ENCODE measurements at places on chromosomes 2 and 18. TPM values are rescaled to one million over a fixed set of nuclear protein-coding genes. Genes with fewer than 3 reads are reported as not detected.

DNA sequence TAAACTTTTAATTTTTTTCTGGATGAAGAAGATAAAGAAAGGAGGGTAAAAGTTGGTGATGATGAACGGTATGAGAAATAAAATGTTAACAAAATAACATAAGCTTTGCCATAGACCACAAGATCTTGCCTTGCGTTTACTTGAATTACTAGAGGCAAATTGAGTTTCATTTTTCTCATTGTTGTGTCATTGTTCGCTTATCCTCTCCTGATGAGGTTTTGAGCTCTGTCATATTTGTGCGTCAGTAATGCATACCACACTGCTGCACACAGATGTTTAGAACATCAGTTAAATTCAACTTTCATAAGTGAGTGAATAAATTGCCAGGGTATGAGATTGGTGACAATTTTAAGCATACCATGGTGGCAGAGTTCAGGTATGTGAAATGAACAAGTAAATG lies 843.6 kb downstream of the SUCLG1 start:
- no peak for DNase-seq

DNA sequence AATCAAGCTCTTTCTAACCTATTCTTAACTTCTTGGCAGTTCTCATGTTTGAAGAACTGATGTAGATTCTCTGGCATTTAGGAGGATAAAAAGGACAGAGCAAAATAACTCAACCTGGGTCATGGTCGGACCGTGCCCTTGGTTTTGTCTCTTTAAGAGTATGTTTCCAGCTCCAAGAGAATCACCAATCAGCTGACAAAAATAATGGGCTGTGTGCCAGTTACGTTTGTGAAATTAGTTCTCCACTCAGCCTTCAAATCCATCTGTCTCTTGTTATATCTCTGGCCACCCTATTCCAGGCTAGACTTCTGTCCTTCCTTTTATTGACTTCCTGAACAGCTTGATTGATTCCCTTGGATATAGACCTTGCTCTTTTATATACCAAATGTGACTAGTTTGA lies 225.7 kb downstream of the EPHA4 start:
- DNase-seq: no peak

The SOWAHC gene
- total RNA-seq: 12.9 TPM

- no peak for DNase-seq
These were observed 4.6 kb upstream of the RNF181 start for GRCh38 chr2:85590950-85591349.

DNA sequence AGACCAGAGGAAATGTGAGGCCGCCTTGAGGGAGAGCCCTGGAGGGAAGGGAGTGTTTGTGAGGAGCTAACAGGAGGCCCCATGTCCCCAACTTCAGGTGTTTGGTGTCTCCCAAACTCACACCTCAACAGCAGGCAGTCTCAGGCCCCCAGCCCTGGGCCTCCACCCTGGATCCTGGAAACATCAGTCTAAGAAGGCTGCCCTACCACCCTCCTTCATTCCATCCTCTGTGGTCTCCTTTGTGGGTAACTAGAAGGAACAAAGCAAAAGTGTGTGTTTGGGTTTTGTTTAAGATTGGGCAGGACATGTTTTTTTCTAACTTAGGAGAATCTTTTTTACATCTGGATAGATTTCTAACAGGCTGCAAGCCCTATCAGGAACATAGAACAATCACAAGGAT lies 404.3 kb downstream of the BCL11A start:
- no peak for DNase-seq
